ENCODE measurements at places on chromosomes 16 and 17.

DNA sequence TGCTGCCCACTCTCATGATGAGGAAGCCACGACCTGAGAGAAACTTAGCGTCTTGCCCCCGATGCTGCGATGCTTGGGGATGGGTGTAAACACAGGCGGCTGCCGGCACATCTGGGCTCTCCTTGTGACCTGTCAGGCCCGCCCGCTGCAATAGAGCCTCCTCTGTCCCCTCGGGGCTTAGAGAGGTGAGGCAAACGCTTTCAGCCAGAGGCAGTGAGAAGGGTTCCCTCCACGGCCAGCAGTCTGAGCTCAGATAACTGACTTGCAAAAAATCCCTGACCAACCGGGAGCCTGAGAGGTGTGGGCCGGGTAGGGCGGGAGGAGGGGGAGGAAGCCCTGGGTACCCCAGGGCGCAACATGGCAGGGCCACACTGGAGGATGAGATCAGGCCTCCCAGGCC, 260.6 kb downstream of the C16orf95 start:
- no peak for DNase-seq

GRCh38 chr17:62804822-62805221, 3.3 kb downstream of the MARCHF10 start:
- DNase-seq, result no peak

DNA sequence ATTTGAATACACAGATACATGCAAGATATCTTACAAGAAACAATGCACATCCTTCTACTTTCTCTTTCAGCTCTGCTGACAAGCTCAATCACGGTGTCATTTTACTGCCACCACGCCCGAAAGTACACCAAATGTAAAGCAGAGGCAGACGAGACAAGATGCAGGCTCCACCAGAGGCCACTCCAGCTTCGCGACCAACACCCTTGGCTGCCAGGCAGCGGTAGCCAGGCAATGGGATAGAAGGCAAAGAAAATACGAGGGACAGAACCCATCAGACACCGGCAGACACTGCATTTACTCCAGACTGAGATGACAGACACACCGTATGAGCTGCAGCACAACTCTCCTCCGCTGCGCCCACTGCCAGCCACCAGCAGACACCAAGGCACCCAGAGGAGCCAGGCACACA, 41.0 kb downstream of the USP22 start:
- no peak for DNase-seq

DNA sequence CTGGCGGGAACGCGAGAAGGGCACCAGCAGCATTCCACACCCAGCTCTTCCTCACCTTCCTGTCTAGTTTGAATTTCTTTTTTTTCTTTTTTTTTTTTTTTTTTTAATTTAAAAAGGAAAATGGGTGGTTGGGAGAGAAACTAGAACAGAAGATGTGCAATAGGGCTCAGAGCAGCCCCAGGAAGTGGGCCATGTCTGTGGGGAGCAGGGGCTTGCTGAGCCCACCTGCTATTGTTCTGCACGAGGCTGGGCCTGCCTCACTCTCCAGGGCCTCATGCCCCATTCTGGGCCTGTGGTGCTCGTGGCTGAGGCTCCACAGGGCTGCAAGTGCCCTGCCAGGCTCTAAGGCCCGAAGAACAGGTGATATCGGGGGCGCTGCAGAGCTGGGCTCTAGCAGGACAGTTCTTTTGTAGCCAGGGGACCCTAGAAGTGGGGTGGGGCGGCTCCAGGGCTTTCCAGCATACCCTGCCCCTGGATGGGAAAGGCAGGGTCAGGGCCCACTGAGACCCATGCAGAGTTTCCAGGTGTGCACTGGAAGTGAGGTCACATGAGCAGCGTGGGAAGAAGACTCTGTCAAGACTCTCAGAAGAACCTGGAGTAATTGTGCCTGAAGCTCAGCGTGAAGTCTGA, 12.4 kb downstream of the MRPL27 start:
- DNase-seq, result no peak

DNA sequence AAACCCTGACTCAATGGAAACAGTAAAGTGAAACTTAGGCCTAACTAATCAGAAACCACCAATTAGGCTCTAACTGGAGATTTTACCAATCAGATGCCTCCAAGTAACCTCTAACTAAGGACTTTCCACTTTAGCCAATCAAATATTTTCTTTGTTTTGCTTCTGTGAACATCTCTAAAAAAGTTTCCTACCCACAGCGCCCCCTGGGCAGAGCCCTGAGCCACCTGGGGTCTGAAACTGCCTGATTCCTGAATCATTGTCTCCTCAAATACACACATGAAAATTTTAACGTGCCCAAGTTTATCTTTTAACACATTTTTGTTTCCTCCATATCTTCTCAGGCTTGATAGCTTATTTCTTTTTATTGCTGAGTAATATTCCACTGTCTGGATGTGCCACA, 19.0 kb downstream of the ADAD2 start:
- no peak for DNase-seq

GRCh38 chr16:19907161-19907992, 22.7 kb upstream of the GPRC5B start:
- peak; percentile 73 for DNase-seq

- no peak for DNase-seq
Measured at GRCh38 chr16:54974367-54974766, 43.7 kb downstream of the IRX5 start.

DNA sequence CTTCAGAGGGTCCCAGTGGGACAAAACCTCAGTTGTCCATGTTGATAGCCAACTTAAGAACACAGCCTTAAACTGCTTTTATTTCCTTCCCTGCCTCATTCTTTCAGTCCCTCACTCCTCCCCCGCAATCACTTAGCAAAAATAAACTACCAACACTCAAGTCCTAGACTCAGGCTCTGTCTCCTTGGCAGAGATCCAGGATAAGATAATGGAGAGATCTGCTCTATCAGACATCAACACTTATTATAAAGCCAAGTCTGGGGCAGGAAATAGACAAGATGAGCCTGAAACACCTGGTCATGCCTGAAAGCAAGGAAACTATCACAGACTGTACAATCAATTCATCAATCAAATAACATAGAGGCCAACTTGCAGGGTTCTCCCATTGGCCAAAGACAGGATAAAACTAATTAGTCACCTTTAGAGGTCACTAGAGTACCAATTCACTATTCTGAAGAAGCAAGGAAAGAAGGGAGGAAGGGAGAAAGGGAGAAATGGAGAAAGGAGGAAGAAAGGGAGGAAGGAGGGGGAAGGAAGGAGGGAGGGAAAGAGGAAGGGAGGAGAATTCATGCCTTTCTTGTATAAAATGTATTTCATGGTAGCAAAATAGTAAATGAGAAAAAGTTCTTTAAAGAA, 15.7 kb downstream of the HYDIN start:
- DNase-seq, result no peak

DNA sequence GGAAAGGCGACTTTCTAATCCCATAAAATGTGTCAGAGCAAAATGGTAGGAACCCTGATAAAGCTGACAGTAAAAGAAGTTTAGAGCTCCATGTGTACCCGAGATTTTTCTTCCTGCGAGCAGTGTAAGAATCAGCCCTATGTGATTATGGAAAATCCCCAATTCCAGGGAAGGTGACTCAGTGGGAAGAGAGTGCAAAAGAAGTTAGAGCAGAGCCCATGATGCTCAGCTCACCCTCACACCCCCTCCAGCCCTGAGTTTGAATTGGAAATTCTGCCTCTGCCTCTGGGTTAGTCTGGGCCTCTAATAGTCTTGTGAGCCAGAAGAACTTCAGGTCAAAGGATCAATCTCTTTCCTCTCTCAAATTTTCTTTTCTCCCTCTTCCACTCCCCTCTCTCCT, 12.5 kb downstream of the C17orf78 start:
- DNase-seq, result no peak

GRCh38 chr17:38554430-38555350, 51.1 kb downstream of the SRCIN1 start:
- DNase-seq, result no peak

- no peak for DNase-seq
Measured at GRCh38 chr16:87288753-87289362, 28.3 kb downstream of the C16orf95 start.

GRCh38 chr17:77326076-77326591, 185.4 kb downstream of the SEC14L1 start:
- DNase-seq, result no peak

DNA sequence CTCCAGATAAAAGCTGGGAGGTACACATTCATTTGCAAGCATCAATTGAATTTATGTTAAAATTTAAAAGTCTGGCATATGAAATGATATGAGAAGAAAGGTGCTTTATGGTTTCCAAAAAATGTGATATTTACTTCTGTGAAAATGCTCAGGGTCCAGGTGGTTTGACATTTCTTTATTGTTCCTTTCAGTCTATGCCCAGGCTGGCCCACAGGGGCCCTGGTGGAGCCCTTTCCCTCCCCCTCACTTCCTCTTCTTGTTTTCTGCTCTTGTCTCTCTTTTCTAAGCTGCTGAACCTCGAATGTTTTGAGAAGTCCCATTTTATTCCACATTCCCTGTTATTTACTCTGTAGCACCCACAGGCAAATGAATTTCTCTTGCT, 127.8 kb downstream of the HS3ST3B1 start:
- DNase-seq, result no peak

DNA sequence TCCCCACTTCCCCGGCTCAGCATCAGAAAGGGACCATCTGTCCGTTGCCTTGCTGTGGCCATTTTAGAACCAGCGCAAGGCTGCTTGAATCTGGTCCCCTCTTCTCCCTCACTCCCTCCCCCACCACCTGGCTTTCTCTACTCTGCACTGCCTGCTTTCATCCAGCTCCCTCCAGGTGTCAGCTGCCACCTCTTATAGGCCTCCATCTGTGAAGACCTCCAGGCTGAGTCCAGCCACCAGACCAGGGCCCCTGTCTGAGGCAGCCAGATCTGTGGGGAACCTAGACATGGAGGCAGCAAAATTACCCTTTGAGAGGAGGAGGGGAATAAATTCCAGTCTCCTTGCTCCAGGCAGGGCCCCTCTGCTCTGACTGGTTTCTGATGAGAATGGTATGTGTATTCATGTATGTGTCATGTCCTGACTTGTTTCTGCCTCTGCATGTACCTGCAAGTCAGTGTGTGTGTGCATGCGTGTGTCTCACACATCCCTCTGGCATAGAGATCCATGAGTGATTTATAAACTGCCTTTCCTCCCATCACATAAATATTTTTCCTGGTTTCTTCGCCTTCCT, 21.1 kb downstream of the MINK1 start:
- DNase-seq, result no peak

- DNase-seq, result no peak
Measured at GRCh38 chr17:40615068-40615840, 32.4 kb downstream of the SMARCE1 start.

GRCh38 chr16:57892447-57893096, 78.4 kb downstream of the CNGB1 start:
- no peak for DNase-seq

GRCh38 chr17:67944035-67944434, 52.2 kb downstream of the C17orf58 start:
- DNase-seq, result no peak

DNA sequence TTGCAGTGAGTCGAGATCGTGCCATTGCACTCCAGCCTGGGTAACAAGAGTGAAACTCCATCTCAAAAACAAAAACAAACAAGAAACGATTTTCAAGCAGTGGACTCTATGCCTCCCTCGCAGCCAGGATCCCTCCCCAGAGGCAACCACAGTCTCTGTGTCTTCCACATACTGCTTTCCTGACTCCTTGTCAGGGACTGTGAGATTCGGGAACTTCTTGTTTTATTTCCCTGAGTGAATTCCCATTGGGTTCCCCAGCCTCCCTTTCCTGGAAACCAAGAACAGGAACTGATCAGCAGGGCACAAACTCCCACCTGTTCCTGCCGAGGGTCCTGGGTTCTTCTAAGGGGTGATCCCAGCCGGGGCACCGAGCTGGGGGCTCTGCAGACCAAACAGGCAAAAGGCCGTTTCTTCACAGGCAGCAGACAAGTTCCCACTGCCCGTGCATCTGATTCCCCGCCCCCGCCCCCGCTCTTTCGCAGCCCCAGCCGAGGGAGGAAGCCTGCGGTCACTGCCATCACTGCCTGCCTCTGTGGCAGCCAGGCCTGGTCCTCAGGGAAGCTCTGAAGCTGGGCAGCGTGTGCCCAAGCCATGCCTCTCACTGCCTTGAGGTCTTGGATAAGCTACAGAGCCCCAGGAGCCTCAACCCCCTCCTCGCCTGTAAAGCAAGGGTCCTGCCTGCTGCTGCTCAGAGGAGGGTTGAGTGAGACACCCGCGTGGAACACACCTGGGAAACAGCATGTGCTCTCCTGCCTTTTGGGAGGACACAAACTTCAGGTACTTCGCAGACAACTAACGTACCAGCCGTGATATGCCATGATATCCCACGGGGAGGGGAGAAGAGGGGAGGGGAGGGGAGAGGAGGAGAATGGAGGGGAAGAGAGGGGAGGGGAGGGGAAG, 5.5 kb upstream of the PIEZO1 start:
- no peak for DNase-seq

- DNase-seq, result no peak
Measured at GRCh38 chr17:74803971-74804370, 27.8 kb upstream of the NAT9 start.

GRCh38 chr16:27429981-27430441, 28.0 kb downstream of the IL21R start:
- DNase-seq, result no peak

DNA sequence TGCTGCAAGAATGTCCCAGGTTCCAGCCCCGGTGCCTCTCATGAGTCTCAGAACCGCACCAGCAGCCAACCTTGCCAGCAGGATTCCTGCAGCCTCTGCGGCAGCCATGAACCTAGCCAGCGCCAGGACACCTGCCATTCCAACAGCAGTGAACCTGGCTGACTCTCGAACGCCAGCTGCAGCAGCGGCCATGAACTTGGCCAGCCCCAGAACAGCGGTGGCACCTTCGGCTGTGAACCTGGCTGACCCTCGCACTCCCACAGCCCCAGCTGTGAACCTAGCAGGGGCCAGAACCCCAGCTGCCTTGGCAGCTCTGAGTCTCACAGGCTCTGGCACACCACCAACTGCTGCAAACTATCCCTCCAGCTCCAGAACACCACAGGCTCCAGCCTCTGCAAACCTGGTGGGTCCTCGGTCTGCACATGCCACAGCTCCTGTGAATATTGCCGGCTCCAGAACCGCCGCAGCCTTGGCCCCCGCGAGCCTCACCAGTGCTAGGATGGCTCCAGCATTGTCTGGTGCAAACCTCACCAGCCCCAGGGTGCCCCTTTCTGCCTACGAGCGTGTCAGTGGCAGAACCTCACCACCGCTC, 9.8 kb downstream of the ELOB start:
- DNase-seq, result no peak

GRCh38 chr16:55647798-55648197, 8.0 kb upstream of the SLC6A2 start:
- DNase-seq, result no peak

GRCh38 chr16:61654962-61655361, 381.3 kb downstream of the CDH8 start:
- DNase-seq, result no peak

- DNase-seq, result no peak
Measured at GRCh38 chr17:10757067-10757466, 27.2 kb upstream of the TMEM220 start.

- no peak for DNase-seq
Measured at GRCh38 chr16:80725566-80726162, 78.7 kb downstream of the CDYL2 start.

DNA sequence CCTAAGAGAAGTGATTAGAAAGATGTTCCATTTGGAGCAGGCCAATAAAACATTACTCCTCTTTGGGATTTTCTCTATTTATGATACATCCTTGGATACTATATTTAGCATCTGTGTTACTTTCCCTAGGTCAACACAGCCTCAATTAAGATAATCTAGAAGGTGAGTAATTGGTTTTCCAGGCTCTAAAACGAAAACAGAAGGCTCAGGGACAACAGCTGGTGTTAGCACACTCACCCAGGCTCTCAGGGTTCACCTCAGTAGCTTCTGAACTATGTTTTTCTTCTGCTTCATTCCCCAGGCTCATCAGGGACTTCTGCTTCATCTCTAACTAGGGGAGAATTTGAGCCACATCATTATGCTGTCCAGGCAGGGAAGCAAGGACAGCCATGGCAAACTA, 76.6 kb downstream of the ZZEF1 start:
- DNase-seq, result no peak

- no peak for DNase-seq
Measured at GRCh38 chr16:59597269-59597668, 863.2 kb upstream of the GOT2 start.
